Dorsolateral prefrontal cortex (tissue), 122 donors: ENCODE measurements at places on chromosomes 11 and 22.

DNA sequence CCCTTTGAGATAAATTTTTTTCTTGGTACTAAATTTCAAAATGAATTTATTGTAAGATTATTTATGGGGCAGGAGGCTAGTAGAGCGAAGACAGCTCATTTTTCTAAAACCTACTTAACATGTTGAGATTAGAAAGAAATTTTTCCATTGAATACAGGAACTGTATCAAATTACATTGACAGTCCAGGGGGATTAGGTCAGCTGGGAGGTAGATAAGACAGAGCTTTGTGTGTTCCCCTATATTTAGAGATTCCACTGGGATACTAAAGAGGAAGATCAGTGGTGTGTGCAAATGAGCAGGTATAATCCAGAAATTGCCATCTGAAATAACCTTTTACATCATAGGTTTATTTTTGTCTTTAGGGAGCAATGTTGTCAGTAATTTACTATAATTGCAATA is 32.1 kb downstream of the ENDOD1 start:
- DNase-seq: no peak

DNA sequence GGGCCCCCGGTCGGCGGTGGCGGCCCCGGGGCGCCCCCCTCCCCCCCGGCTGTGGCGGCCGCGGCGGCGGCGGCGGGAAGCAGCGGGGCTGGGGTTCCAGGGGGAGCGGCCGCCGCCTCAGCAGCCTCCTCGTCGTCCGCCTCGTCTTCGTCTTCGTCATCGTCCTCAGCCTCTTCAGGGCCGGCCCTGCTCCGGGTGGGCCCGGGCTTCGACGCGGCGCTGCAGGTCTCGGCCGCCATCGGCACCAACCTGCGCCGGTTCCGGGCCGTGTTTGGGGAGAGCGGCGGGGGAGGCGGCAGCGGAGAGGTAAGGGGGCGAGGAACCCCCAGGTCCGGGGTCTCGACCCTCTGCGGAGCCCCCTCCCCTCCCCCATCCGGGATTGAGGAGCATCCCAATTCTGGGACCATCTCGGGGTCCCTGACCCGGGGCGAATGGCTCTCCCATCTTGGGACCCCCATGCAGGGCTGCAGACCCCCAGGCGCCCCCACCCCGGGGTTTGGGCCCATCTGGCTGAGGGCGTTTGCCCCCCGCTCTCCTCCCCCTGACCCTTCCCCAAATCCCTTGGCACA is 431 bp downstream of the KMT2A start:
- DNase-seq: no peak

- no peak for DNase-seq
Measured at GRCh38 chr11:75840522-75840921, 25.5 kb downstream of the UVRAG start.

DNA sequence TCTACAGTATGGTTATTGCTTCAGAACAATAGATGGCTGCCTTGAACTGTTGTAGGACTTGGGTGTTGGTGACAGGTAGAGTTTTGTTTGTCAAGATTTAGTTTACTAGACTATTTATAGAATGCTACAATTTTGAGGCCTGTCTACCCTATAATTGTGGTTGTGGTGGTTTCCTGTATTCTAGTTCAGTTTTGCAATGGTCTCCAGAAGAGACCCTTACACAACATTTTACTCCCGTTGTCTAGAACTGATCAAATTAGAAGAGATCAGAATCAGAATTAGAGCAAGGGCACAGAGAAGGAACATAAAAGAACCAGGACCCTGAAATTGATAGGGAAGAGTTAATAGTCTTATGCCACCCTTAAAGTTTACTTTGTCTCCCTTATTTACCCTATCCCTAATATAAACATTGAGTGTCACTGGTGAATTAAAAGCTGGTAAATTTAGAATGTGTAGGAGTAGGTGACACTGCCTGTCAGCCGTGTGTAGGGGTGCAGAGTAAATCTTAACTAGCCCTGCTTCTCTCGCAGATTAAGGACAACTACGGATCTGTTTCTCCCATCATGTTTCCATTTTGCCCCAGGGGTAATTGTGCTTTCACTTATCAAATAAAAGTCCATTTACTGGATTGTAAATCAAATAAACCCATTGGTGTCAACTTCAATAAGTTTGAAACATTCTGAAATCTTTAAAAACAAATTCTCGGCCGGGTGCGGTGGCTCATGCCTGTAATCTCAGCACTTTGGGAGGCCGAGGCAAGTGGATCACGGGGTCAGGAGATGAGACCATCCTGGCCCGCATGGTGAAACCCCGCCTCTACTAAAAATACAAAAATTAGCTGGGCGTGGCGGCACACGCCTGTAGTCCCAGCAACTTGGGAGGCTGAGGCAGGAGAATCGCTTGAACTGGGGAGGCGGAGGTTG is 10.9 kb upstream of the PHLDB1 start:
- no peak for DNase-seq

DNA sequence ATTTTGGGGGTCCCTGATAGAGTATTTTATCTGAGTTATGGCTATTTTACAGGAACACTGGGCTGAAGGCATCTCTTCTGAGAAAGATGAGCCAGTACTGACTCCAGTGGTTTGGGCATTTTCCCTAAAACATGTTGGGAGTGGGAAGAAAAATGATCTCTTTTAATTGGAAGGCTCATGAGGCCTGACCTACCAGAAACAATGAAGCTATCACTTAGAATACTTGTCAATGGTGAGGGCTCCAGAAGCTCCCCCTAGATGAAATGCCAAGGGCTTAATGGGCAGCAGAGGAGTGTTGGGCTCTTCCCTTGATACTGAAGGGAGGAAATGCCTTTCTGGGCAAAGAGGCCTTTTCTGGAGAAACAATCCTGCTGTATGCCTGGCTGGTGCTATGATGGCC is 63.5 kb upstream of the BDNF start:
- DNase-seq: no peak

DNA sequence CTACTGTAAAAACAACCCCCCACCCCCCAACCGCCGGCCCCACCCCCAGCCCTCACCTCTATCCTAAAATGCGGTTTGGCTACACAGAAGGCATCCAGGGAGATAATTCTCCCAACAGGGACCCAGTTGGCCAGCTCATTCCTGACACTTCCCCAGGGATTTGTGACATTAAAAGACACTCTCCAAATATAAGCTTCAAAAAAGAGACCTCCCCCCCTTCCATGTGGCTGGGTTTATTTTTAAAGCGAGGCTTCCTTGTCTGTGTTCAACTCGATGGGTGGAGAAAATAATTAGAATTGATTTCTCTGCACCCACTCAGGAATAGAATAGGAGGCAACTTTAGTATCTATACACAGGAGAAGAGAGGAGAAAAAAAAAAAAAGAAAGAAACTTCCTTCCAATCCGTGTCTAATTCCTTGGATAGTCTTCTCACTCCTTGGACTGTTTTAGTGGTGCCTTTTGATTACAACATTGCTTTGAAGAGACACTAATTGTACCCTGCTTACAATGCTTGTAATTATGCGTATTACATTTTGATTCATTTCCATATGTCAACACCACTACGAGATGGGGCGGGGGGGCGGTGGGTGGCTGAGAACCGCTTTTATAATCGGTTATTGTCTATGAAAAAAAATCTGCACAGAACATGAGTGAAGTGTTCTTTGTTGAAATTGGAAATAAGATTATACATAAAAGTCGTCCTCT is 500.4 kb downstream of the MIAT start:
- DNase-seq: no peak

DNA sequence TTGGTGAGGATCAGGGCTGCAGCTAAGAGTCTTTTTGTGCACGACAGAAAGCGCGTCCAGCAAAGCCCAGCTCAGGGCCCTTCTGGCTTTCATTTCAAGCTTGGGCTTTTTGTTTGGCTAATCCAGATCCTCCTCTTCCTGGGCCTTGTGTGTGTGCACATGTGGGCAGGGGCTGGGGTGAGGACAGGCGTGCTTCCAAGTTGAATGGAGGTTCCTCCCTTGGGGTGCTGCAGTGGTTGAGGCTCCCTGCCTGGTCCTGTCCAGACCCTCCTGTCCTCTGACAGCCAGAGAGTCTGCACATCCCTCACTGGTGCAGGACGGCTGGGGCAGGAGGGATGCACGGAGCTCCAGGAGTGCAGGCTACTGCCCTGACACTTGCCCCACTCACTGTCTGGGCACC is 62.0 kb upstream of the NECTIN1 start:
- peak; percentile 39 for DNase-seq

DNA sequence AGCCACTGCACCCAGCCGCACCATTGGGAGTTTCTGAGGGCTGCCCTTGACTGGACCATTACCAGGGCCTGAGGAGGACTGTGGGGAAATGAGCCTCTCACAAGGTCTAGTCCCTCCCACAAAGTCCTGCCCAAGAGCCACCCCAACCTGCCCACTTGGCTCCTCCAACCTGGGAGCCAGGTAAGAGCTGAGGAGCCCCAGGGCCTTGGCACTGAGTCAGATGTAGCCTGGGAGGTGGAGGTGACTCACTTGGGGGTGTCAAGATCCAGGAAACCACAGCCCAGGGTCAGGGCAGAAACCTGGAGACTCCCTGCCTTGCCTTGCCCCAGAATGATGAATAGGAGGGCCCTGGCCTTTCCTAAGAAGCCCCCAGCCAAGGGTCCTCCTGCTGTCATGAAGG is 25.8 kb upstream of the P2RY2 start:
- DNase-seq: no peak

- DNase-seq: no peak
Measured at GRCh38 chr22:17634696-17635095, 3.9 kb upstream of the BCL2L13 start.

DNA sequence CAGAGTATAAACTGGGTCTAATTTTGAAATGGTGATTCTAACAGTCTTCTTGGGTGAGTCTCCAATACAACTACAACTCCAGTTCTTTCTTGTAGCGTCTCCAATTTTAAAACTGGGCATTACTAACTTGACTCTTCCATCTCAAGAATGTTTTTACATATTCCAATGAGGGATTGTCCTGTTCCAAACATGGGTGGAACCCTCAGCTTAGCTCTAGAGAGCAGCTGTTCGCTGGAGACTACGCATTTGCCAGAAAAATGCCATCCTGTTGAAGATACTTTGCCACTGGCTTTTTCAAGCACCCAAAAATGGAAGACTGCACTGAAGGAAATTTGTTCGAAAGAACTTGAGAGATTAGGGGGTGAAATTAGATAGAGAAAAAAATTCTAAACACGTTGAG is 870.0 kb downstream of the NTM start:
- DNase-seq: no peak

DNA sequence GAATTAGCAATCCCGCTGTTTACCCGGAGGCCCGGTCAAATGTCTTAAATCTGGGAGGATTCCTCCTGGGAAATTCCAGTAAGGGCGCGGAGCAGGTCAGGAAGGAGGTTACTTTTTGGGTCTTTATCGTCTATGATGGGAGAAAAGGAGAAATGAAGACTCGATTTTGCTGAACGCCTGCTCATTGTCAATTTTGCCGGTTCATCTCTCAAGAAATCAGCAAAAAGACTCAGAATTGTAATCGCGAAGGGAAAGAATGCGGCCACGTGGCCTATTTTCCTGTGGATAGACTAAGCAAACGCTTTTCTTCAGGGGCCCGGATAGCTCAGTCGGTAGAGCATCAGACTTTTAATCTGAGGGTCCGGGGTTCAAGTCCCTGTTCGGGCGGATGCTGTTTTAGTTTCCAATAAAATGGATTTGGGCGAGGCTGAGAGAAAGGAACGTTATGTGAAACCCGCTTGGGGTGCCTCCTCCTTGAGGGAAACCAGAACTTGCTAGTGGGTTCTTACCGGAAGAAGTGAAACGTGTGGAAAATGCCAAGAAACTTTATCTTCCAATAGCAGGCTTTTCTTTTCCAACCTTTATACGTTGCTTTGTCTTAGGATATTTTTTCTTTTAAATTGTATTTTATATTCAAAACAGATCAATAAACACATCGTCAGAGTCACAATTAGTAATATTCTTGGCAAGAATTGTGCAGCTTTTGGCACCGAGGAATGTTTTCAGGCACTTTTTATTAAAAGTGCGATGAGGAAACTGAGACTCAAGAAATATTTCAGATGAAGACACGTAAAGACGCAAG is 45.0 kb downstream of the OR4D9 start:
- peak; percentile 79 for DNase-seq

- DNase-seq: no peak
Measured at GRCh38 chr11:40188848-40189247, 1270.6 kb downstream of the LRRC4C start.

GRCh38 chr22:21665047-21665851 is 563 bp upstream of the PPIL2 start:
- no peak for DNase-seq

GRCh38 chr11:57294225-57295131 is 30.3 kb downstream of the TNKS1BP1 start:
- DNase-seq: no peak

GRCh38 chr22:20182365-20182764 is 31.5 kb upstream of the CCDC188 start:
- DNase-seq: no peak

- no peak for DNase-seq
Measured at GRCh38 chr11:17457396-17458173, 19.1 kb downstream of the ABCC8 start.

GRCh38 chr11:2450321-2451041 is 5.7 kb downstream of the KCNQ1 start:
- no peak for DNase-seq

GRCh38 chr22:45212306-45212709 is 28.4 kb downstream of the KIAA0930 start:
- DNase-seq: peak; percentile 97

GRCh38 chr11:27698872-27699241 is 1.4 kb downstream of the BDNF start:
- peak; percentile 64 for DNase-seq

GRCh38 chr22:35539910-35540594 is 579 bp upstream of the RASD2 start:
- DNase-seq: no peak

DNA sequence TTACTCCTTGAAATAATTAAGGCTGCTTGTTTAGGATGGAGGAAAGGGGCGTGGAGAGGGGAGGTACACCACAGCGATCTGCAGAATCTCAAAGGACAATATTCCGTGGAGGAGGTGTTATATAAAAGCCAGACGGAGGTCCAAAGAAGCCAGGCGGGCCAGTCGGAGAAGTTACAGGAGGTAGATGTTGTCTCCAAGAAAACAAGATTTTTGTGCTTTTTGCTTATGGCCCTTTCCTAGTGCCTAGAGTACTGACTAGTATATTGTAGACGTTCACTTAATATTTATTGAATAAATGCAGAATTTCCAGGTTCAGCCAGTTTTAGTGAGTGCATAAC is 761 bp downstream of the ZDHHC13 start:
- DNase-seq: no peak

GRCh38 chr11:57668434-57668782 is 494 bp downstream of the ZDHHC5 start:
- DNase-seq: no peak

- no peak for DNase-seq
Measured at GRCh38 chr11:33452836-33453624, 195.8 kb downstream of the HIPK3 start.

DNA sequence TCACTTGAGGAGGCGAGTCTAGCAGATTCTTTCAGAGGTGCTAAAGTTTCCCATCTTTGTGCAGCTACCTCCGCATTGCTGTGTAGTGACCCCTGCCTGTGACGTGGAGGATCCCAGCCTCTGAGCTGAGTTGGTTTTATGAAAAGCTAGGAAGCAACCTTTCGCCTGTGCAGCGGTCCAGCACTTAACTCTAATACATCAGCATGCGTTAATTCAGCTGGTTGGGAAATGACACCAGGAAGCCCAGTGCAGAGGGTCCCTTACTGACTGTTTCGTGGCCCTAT is 8.9 kb upstream of the SAMM50 start:
- DNase-seq: no peak

GRCh38 chr11:13446444-13446843 is 16.6 kb downstream of the BTBD10 start:
- DNase-seq: no peak

- DNase-seq: no peak
Measured at GRCh38 chr11:5891216-5891800, 1.7 kb upstream of the OR52E5 start.

- DNase-seq: peak; percentile 99
Measured at GRCh38 chr11:71448257-71449171, at the start of gene DHCR7. Gene DHCR7, minus strand, starts transcription at chr11:71448393. Its CDS starts 3,441 bp downstream, at chr11:71444952.

- no peak for DNase-seq
Measured at GRCh38 chr11:6646576-6646917, 9.1 kb downstream of the DCHS1 start.
